ENCODE measurements at places on chromosomes 7 and 10.

GRCh38 chr10:49333192-49333591, 34.2 kb downstream of the C10orf71 start:
- DNase-seq, result no peak

- DNase-seq, result no peak
Measured at GRCh38 chr7:69963393-69963792, 365.1 kb downstream of the AUTS2 start.

DNA sequence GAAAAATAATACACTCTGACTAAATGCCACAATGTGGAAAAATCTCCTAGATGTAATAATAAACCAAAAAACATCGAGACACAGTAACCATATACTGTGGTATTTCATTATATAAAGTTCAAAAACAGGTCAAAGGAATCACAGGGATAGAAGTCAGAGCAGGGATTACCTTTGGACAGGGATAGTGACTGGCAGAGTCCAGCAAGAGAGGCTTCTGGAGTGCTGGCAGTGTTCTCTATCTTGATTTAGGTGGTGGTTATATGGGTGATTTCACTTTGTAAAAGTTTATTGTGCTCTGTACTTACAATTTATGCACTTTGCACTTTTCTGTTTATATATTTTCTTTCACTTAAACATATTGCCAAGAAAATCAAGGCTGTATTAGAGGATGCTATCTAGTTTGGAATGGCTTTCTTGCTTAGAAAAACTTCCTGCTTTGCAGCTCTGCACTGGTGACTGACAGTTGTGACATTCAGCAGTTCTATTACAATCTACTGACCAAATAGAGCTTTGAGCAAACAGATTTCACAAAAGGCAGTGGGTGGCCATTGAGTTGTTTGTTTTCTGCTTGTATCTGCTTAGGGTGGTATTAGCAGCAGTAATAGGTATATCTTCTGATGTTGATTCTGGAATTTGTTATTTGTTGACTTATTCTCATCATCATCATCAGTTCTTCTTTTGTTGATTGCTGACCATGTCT, 263.6 kb upstream of the LRGUK start:
- no peak for DNase-seq

GRCh38 chr10:85992324-85992723, 374.3 kb downstream of the GRID1 start:
- DNase-seq, result no peak

DNA sequence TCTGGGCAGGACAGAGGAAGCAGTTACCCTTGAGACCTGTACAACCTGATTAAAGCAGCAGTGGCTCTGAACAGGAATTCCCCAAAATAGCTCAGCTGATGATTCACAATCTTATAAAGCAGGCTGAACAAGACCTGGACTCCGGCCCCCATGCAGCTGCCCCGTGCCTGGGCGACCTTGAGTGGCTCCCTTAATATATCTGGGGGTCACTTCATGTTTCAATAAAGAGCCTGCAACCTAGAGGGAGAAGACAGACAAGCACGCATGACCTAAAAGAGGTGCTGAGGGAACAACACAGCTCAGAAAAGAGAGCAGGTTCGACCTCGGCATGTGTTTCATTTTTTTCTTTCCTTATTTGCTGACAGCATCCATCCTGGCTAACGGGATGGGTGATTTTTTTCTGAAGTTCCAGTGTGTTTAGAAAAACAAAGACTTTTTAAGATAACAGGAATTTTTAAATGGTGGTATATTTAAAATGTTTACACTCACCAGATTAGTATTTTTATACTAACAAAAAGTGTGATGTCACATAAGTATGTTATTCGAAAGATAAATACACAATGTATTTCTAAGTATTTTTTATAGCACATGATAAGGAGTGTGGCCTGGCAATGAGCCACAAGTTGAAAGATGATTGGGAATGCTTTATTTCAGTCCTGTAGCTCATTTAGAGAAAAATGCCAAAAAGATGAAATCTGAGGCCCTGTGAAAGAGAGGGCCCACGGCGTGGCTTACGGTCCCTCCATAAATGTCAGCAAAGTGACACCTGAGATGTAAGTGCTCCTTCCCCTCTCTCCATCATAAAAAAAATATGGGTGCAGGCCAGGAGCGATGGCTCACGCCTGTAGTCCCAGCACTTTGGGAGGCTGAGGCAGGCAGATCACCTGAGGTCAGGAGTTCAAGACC, 161.3 kb downstream of the SLIT1 start:
- no peak for DNase-seq

DNA sequence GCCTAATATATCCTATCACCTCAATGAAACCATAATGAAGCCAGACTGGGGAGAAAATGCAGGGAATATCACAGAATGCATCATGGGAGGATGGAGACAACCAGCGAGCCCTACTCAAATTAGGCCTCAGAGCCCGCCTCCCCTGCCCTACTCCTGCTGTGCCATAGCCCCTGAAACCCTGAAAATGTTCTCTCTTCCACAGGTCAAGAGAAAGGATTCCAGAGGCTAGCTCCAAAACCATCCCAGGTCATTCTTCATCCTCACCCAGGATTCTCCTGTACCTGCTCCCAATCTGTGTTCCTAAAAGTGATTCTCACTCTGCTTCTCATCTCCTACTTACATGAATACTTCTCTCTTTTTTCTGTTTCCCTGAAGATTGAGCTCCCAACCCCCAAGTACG, 31.5 kb downstream of the PRSS2 start:
- no peak for DNase-seq

DNA sequence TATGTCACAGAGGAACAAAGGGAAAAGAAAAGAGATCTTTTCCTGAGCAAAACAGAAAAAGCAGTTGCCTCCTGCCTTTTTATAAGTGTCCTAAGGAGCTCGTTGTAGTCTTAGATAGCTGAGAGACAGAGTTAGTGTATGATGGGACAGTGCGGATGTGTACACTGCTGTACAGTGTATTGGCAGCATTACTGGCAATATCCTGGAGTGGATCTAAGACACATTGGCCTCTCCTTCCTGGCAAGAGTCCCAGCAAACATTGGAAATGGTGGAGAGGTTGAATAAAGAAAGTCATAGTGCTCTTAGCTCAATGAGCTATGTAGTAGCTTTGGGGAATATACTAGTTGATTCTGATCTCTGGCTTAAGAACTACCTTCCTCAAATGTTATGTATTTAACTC, 22.7 kb downstream of the GARS1 start:
- no peak for DNase-seq

DNA sequence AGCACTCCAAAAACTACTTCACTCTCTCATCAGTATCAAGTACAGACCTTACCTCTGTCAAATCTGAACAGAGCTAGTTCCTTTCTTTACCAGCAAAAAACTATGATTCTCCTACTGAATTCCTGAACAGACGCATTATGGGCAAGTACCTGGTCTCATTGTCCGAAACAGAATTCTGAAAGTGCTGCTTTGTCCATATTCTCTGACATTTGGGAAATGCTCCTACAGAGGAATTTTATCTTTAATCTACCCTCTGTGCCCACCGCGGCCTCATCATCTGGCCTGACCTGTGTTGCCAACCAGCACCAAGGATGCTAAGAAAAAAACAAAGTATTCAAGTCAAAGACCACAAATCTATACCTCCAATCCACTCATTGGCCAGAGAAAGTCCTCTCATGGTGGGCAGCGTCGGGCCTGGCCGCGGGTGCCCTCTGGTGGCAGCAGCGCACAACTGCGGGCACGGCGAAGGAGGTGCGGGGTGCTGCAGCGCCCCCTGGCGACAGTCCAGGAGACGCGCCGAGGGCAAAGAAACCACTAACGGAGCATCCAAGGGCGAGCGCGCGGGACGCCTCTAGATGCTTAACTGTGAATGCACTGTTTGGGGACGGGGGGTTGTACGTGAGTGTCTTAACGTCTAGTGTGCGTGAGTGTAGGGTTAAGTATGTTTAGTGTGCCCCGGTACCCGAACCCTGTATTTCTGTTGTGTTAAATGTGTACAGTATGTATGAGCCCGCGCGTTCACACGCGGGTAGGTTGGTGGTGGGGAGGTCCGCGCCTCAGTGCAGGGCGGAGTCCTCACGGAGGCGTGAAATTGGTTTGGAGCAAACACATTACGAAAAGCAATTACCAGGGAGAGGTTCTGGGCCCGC, 5.0 kb upstream of the GBX1 start:
- DNase-seq, result no peak

- DNase-seq, result no peak
Measured at GRCh38 chr7:18352339-18353255, 143.0 kb upstream of the HDAC9 start.

DNA sequence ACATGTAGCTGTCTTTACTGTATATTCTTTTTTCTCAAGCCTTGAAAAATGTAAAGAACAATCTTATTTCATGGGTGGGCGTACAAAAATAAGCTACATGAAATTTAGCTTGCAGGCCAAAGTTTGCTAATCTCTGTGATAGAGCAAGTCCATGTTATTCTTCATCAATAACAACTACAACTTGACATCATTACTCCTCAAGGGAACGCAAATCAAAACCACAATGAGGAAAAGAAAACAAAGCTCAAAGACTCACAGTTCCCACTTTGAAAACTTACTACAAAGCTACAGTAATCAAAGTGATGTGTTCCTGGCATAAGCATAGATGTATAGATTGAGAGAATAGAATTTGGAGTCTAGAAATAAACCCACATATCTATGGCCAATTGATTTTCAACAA, 62.5 kb downstream of the GNA12 start:
- no peak for DNase-seq

GRCh38 chr7:14805105-14805719, 97.3 kb downstream of the DGKB start:
- no peak for DNase-seq
